Activated gamma-delta T cell (primary cell): ENCODE measurements at places on chromosomes 2 and 18.

GRCh38 chr2:174048243-174048642 lies 83.1 kb upstream of the SP3 start:
- no peak for DNase-seq

- no peak for DNase-seq
These were observed 108.0 kb upstream of the LDLRAD4 start for GRCh38 chr18:13110559-13110958.

DNA sequence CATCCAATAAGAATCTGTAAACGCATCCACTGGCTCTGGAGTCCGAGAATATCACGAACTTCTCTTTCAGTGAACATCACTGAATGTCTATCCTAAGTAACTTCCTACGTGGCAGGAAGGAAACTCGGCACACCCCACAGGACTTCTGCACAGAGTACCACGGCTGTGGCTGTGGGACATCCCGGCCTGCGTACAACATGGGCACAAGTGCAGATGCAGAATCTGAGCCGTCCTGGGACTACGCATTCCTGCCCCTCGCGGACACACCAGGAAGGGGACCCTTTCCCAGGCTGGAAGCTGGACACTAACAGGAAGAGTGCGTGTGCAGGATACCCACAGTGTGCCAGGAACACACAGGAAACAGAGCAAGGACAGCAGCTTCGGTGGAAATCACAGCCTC lies 60.6 kb downstream of the ZNF516 start:
- no peak for DNase-seq

- no peak for DNase-seq
These were observed 47.0 kb downstream of the FAM168B start for GRCh38 chr2:131046028-131046917.

DNA sequence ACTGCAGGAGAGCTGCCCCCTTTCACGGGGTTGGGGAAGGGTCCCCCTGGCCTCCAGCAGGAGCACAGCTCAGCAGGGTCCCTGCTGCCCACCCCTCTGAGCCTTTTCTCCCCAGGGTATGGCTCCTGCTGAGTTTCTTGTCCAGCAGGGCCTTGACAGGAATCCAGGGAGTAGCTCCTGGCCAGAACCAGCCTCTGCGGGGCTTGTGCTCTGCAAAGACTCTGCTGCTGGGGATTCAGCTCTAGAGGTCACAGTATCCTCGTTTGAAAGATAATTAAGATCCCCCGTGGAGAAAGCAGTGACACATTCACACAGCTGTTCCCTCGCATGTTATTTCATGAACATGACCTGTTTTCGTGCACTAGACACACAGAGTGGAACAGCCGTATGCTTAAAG lies 21.2 kb downstream of the FOSL2 start:
- no peak for DNase-seq

- no peak for DNase-seq
These were observed 21.4 kb downstream of the MGAT5 start for GRCh38 chr2:134275058-134275862.

DNA sequence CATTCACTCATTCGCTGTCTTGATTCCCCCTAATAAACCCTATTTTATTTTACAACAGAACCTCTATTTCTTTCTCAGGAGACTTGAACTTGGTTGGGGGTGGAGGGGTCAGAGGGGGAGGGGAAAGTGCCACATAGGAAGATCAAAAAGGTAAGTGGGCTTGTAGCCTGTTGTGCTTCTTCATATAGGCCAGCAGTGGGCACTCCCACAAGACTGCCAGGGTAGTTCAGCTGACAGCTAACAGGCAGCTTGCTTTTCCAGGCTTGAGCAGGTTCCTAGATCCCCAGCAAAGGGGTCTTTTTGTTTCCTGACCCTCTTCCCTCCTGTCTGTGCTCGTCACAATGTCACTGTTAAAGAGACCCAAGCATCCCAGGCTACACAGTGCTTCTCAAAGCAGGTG lies 829 bp upstream of the KIAA2012 start:
- no peak for DNase-seq

- no peak for DNase-seq
These were observed 7.4 kb upstream of the TEX261 start for GRCh38 chr2:71001981-71002570.

- no peak for DNase-seq
These were observed 36.4 kb downstream of the PAX8 start for GRCh38 chr2:113242327-113242726.

GRCh38 chr2:191789796-191790195 lies 57.1 kb downstream of the CAVIN2 start:
- no peak for DNase-seq

GRCh38 chr2:69306393-69306821 lies 80.6 kb downstream of the GFPT1 start:
- DNase-seq: no peak
